A549 (cell line): ENCODE measurements at places on chromosomes 5 and 9. TPM values are rescaled to one million over a fixed set of nuclear protein-coding genes. Genes with fewer than 3 reads are reported as not detected.

DNA sequence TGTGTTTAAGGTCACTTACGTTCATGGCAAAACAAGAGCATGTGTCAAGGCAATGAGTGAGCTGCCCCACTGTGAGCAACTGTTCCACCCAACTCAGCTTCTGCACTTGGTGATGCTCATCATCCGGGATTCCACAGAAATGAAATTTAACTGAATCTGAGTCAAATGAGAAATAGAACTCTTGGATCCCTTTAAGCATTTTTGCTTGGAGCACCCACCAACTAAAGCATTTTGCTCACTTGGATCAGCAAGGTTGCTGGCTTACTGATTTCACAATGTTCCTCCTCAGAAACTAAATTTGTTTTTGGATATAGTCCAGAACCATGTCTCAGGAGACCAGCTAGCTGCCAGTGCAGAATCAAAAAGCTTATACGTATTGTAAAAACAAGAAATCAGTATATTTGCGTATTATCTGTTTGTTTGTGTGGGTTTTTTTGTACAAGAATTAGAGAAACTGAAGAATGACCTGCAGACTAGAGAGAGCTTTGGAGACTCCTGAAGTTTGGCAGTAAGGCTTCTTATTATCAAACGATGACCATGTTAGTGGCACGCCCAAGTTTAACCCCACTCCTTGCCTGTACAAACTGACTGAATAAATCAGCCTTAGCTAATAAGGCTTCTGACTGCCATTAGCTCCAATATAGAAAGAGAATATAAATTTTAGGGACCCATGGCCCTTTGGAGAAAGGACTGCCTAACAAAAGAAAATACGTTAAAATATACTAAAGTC, 153.8 kb upstream of the FST start:
- no peak for DNase-seq

- no peak for DNase-seq
Measured at GRCh38 chr5:173612948-173613347, 3.5 kb downstream of the BOD1 start.

GRCh38 chr5:143106174-143106573, 297.3 kb downstream of the NR3C1 start:
- DNase-seq: peak; percentile 40

DNA sequence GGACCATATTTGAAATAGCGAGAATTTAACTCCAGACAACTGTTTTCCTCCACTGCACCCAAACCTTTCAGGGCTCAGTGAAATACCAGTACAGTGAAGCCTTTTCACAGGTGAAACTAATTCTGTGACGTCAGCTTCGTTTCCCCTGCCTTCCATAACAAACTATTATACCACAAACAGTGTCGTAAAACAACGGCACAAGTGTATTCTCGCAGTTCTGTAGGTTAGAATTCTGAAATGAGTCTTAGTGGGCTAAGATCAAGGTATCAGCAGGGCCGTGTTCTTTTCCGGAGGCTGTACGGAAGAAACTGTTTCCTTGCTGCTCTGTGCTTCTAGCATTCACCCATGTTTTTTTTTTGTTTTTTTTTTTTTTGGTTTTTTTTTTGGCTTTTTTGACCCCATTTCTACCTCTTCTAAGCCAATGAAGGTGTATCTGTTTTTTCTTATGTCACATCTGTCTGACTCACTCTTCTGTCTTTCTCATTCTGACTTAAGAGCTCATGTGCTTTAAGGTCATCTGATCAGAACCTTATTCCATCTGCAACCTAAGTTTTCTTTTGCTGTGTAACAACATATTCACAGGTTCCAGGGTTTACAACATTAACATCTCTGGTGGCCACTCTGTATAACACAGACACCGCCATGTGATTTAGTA, 20.1 kb downstream of the ISOC1 start:
- DNase-seq: no peak

DNA sequence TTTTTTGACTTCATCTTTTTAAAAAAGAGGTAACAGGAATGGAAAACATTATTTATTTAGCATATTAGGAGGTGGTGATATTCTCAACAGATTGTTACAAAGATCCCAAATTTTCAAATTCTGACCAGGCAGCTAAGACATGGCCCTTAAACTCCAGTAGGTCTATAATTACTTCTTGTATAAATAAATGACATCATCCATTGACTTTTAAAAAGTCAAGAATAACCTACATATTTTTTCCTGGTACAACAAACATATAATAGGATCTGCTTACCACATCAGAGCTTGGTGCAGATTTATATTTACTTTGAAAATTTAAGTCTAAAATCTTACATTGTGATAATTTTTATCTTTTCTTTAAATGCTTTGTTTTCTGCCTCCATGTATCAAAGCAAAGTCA, 92.2 kb upstream of the TRPM3 start:
- DNase-seq: no peak

- DNase-seq: no peak
Measured at GRCh38 chr5:68246802-68247201, 31.2 kb downstream of the PIK3R1 start.

GRCh38 chr5:8478326-8478725, 609.4 kb downstream of the MTRR start:
- no peak for DNase-seq

GRCh38 chr9:99748676-99749075, 73.0 kb upstream of the NR4A3 start:
- DNase-seq: no peak

- no peak for DNase-seq
Measured at GRCh38 chr9:22645893-22646292, 199.3 kb downstream of the DMRTA1 start.

DNA sequence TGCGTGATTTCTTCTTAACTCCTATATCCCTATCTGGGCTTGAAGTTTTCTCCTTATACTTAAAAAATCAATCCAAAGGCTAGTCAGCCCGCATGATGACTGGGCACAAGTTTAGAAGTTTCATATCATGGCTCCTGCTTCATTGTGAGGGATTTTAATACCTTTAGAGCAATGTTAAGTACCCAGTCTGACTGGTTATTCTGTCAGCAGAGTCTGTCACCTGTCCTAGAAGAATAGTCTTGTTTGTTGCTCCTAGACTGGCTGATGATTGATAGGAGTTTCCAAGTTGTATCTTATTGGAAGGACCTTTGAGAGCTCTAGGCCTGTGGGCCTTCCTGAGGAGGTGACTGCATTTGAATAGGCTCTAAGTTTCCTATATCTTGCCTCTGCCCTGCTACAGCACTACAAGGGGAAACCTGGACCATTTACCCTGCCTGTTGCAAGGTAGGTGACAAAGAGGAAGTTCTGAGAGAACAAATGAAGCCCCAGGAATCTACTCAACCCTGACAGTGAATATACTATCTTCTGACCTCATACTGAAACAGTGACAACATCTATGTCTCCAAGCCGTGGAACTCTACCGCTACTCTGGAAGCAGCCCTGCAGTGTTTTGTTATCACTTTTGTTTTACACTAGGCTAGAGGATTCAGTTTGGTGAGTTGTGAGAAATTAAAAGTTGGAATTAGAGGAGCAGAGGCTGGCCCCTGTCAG, 66.5 kb downstream of the F2RL2 start:
- no peak for DNase-seq

GRCh38 chr5:81755320-81755719, 4.4 kb upstream of the SSBP2 start:
- DNase-seq: peak; percentile 80

DNA sequence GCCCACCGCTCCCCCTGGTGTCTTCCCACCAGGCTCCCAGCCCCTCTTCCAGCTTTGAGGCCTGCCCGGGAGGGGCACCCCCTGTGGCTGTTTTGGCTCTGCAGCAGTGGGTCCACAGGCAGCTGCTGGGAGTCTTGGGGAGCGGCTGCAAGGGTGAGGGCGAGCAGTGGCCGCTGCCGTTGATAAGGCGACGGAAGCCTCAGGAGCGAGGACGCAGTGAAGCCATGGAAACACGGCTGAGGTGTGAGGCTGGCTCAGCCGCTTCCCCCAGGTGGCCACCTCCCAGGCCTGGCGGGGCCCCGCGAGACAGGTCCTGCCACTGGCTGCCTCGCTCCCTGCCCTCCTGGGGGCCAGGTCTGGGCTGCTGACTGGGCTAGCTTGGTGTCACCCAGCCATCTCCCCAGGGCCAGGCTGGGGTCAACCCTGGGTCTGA, 41.5 kb downstream of the CXXC5 start:
- DNase-seq: no peak

DNA sequence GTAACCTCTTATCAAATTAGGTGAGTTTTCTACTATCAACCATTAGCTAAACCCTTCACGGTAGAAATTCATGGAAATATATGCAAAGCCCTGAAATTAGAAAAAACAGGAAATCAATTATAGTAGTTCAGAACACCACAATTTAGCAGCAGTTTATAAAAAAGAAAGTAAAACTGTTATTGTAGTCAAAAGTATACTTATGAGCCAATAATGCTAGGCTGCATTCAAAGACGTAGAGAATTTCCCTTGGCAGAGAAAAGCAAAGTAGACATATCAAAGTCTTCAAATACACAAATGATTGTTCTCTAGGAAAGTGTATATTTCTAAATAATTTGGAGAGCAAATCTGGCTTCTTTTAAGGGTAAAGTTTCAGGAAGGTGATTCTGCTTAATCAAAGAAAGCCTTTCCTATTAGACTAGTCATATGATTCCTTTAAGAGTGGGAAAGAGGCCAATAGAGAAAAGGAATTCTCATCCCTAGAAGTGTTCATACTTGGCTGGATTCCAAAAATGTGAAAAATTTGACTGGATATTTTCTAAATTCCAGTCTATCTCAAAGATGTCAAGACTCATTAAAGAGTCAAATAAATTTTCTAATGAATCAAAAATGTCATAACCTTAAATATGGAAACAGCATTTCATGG, 185.5 kb downstream of the SMC2 start:
- no peak for DNase-seq

DNA sequence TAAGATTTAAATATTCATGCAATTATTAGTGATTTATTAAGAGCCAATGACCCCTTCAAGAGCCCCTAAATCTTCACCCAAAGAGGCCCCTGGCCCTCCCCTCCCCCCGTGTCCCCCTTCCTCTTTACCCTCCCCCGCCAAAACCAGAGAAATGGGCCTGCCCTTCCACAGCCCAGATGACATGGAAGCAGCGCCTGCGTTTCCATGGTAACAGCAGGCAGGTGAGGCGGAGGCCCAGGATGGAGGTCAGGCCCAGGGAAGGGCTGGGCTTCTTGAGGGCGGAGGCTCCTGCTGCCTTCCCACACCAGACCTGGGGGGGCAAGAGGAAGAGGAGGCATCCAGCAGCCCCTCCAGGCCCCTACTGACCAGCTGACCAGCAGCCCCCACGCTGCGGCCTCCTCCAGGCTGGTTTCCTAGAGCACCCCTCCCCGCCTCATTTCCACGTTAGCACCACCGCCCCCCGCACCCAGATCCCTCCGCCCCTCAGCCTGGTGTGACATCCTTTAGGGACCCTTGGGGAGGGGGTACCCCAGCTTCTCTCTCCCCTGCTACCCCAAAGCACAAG, 37.4 kb downstream of the UNC5A start:
- no peak for DNase-seq

DNA sequence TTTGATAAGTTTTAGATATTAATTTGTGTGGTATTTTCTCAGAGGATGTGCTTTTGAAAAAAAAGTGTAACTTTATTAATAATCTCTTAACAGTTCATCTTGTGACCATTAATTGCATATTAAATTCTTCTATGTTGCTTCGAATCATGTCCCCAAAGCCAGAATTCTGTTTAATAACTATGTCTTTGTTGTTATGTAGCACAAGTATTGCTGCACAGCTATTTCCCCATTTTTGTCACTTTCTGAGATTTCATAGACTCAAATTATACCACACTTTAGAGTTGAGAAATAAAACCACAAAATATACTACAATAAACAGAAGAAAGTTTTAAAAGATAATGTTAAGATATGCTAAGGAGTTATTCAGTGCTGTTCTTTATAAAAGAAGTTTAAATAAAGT, 2.8 kb downstream of the MEF2C start:
- DNase-seq: no peak

- no peak for DNase-seq
Measured at GRCh38 chr5:31900296-31900865, 261.4 kb downstream of the PDZD2 start.

DNA sequence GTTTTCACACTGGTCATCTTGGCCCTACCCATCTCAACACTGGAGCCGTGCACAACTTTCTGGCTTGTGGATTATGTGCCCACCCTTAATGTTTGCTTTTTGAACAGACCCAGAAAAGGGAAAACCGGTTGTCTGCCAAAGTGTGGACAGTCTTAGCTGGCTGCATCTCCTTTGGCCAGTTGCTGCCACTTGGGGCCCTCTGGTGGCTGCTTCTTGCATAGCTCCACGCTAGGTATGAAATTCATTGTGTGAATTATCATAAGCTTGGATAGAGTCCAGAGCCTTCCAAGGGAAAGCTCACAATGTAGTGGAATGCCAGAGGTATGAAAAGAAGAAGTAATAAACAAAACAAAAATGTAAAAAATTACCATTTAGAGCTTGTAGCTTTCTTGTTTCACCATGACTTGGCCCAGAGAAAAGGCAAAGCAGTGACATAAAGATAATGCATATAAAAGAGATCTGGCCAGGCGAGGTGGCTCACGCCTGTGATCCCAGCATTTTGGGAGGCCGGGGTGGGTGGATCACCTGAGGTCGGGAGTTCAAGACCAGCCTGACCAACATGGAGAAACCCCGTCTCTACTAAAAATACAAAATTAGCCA, 12.5 kb upstream of the SLC36A3 start:
- peak; percentile 77 for DNase-seq

GRCh38 chr5:66701244-66701643, 105.1 kb downstream of the MAST4 start:
- DNase-seq: no peak

- DNase-seq: no peak
Measured at GRCh38 chr5:140255460-140256157, 47.3 kb downstream of the PFDN1 start.

DNA sequence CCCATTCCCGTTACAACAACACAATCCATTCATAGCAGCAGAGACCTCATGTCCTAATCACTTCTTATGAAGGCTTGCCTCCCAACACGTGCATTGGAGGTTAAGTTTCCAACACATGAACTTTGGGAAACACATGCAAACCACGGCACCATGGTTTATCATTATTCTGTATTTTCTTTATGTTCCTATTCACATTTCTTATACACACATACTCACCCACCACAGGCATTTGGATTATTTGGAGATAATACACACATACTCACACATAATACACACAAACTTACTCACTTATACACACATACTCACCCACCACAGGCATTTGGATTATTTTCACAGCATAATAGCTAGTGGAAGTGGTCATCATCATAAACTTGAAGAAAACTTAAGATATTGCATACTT, 75.6 kb downstream of the C7 start:
- DNase-seq: no peak

GRCh38 chr9:134454476-134454857, 128.2 kb downstream of the RXRA start:
- no peak for DNase-seq

Gene RNF183
- not detected in 3 replicates for polyA plus RNA-seq

Gene AGXT2
- polyA plus RNA-seq: not detected in 3 replicates

Gene PCDHB11
- polyA plus RNA-seq: 0.05 to 0.08 TPM (median 0.07 TPM) in 3 replicates

Gene TMEM174
- polyA plus RNA-seq: not detected in 3 replicates

Gene DRD1
- polyA plus RNA-seq: 0.85 to 0.90 TPM (median 0.87 TPM) in 3 replicates

Gene SLIT3
- polyA plus RNA-seq: 18.3 to 22.9 TPM (median 21.2 TPM) in 3 replicates
